HFF-Myc (cell line): ENCODE measurements at places on chromosomes 2 and 18.

DNA sequence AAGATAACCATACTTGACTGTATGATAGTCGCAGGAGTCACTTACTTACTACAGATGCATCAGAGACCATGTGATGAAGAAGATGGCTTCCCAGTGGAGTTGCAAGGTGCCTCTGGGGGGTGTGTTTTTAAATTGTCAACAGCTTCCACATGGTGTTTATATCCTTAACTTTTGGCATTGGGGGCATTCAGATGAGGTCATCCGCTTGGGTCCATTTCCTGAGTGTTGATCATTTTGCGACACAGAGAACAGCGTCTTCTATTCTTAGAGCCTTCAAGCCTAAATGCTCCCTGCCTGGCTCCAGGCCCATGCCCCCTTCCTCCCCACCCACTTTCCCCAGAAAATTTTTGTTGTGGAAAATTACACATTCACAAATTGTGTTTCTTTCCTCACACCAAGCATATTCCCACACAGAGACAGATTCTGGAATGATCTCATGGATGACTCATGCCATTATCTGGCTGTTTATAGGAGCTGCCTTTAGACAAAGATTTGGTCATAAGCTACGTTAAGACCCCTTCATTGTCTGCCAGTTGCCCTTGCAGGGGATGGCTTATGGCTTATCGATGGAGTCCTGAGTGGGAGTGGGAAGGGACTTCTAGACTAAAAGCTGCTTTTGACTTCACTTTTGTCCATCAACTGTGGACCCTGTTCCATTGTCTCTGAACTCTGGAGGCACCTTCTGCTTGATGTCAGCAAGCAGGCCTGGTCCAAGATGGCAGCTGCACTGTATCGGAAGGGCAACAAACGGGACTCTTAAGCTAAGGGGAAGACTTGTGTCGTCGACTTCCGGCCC, 91.8 kb downstream of the CABLES1 start:
- peak; percentile 78 for DNase-seq

- DNase-seq, result no peak
These were observed 100.0 kb downstream of the WDSUB1 start for GRCh38 chr2:159186462-159186861.

- no peak for DNase-seq
These were observed 481.4 kb upstream of the CDH7 start for GRCh38 chr18:65269375-65269774.

- no peak for DNase-seq
These were observed 6.6 kb downstream of the YIPF4 start for GRCh38 chr2:32284321-32284720.

GRCh38 chr18:74631623-74632350, 34.1 kb downstream of the ZNF407 start:
- peak; percentile 72 for DNase-seq

DNA sequence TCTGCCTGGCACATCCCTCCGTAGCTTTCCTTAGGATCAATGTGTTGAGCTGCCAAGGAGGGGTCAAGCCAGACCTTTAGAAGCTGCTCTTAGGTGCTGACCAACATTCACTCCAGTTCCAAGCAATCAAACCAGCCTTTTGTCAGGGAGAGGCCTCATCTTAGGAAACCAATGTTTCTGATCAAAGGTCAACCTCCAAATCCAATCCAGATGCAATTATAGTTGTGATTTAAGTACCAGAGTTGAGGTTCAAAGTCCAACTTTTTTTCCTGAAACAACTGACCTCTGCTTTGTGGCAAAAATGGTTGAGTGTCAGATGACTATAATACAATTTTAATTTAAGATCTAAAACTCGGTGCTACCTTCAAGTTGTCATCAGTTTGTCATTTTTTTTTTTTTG, 303.4 kb downstream of the ALK start:
- DNase-seq, result no peak

GRCh38 chr18:56276466-56276865, 361.9 kb downstream of the TXNL1 start:
- DNase-seq, result no peak

GRCh38 chr2:67782443-67782842, 280.4 kb downstream of the C1D start:
- DNase-seq, result no peak

DNA sequence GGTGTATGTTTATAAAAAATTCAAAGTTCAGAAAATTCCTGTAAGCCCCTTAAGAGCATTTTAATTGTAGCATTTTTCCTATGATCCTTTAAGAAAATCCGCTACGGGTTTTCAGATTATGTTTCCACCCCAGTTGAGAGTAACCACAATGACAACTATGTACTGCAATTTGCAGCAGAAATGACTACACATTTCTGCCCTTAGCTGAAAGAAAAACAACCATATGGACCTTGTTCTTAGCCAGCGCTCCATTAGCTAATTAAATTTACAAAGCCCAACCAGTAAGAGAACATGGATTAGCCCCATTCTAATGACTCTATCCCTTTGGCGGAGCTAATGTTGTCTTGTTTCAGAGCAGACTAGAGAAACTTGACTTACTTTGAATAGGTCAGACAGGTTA, 247.6 kb downstream of the SLC8A1 start:
- DNase-seq, result no peak

- no peak for DNase-seq
These were observed 621.2 kb upstream of the ACVR2A start for GRCh38 chr2:147223553-147224060.

DNA sequence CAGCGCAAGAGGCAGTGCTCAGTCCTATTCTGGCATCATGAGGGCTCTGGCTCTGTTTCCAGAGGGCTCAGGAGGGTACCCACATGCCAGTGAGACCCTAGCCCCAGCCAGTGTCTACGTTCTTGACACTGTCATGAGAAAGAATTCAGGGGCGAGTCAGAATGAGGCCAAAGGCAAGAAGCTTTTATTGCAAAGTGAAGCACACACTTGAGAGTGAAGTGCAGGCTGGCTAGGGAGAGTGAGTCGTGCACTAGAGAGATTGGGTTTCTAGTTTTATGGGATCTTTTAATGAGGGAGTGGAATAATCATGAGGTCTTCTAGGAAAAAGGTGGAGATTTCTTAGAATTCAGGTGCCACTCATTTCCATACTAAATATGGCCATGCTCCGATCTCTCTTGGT, 164.1 kb downstream of the DCDC2C start:
- DNase-seq, result no peak

DNA sequence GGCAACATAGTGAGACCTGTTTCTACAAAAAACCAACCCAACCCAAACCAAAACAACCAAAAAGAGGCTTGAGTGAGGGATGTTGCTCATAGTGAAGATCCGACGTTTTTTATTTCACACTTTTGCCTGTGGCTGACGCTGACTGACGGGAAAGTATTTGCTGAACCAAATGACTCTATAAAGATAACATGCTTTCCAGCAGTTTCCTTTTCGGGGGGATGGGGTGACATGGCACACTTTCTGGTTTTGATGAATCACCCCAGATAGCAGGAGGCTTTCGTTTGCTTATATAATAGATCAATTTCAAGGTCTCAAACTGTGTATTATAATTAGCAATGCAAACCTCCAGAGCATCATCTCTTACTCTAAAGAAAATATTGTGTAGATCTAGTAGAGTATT, 150.8 kb downstream of the AQP4 start:
- DNase-seq, result no peak

DNA sequence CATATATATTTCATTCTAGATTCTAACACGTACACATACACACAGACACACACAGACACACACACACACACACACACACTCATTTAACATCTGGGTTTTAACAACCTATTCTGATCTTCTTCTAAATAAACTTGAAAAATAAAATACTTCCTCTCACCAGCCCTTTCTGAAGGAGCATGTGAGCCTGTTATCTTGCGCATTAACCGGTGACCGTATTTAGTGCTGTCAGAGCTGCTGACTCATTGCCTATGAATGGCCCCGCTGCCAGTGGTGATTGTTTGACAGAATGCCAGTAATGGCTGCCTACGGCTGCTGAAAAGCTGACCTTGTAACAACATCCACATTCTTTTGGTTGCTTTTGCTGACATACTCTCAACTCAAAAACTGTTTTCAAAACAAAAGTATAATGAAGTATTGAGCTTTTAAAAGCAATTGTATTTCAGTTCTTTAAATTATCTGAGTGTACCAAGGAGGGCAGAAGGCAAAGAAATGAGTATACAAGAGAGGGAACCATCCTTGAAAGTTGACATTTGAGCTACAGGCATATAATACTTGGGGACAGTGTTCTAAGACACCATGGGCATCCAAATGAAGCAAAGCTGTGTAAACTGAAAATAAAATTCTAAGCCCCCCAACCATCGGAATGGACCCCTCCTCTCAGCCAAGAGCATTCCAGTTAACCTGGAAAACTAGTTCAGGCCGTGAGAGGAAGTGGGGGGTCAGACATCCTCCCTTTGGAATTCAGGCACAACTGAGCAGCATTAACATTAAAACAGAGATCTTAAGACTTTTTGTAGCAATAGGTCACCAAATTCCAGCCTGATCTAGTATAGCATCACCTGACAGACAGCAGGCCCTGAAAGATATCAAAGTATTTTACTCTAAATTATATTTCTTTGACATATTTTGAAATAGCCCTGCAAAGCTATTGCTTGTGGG, 50.2 kb upstream of the DTNA start:
- DNase-seq, result peak; percentile 90

DNA sequence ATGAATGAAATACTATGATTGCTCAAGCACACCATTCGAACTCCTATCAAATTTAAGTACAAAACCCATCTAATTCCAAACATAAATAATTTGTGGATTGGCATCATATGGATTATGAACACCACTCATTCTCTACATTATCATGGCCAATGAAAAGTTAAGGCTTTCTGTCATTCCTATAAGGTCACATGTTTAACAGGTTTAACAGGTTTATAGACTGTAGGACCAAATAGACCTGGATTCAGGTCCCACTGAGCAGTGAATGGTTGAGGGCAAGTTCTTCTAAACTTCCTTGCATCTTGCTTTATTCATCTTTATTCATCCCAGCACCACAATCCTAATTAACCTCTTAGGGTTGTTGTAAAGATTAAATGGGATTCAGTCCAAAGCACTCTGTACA, 33.4 kb downstream of the FBXO36 start:
- no peak for DNase-seq

DNA sequence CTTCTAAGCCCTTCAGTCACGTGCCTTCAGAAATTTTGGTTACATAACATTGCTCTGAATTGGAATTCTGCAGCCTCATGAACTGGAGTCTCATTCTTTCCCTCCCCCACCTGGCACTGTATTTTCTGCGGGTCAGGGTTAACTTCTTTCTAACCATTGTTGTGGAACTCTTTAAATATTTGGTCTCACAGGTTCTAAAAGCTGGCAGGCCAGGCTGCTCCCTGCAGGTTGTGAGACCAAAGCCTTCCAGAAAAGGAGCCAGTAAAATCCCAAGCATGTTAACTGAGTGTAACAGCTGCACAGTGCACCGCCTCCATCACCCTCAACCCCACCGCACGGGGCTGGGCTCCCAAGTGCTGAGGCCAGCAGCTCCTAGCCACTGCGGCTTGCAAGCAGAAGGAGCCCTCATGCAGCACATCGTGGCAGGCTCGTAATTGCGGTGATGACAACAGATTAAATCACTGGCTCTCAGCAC, 174.1 kb upstream of the ALPP start:
- no peak for DNase-seq

DNA sequence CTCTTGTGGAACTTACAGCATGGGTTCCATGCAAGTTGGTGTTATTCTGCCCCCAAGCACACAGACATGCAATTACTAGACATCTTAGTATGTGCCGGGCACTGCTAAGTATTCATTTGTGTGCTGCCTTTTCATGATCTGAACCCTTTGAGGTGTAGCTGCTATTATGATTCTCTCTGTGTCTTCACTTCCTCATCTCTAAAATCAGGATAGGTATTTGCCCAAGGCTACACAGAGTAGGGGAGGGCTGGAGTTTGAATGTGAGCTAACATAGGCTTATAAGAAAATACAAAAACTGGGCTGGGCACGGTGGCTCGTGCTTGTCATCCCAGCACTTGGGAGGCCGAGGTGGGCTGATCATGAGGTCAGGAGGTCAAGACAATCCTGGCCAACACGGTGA, 27.2 kb downstream of the FASTKD2 start:
- no peak for DNase-seq
